Activated CD4-positive, alpha-beta T cell treated with anti-CD3 and anti-CD28 coated beads, Interleukin-2, Interleukin-4, amounts not matched to agents 100 ng/mL and 50 ng/mL, durations not matched to agents 16 hours and 8 hours (primary cell): ENCODE measurements at places on chromosomes 11 and 22.

GRCh38 chr22:42933485-42934091 lies 76.5 kb upstream of the ARFGAP3 start:
- DNase-seq: peak; percentile 31

GRCh38 chr11:33874910-33875490 lies 16.9 kb downstream of the LMO2 start:
- no peak for DNase-seq

DNA sequence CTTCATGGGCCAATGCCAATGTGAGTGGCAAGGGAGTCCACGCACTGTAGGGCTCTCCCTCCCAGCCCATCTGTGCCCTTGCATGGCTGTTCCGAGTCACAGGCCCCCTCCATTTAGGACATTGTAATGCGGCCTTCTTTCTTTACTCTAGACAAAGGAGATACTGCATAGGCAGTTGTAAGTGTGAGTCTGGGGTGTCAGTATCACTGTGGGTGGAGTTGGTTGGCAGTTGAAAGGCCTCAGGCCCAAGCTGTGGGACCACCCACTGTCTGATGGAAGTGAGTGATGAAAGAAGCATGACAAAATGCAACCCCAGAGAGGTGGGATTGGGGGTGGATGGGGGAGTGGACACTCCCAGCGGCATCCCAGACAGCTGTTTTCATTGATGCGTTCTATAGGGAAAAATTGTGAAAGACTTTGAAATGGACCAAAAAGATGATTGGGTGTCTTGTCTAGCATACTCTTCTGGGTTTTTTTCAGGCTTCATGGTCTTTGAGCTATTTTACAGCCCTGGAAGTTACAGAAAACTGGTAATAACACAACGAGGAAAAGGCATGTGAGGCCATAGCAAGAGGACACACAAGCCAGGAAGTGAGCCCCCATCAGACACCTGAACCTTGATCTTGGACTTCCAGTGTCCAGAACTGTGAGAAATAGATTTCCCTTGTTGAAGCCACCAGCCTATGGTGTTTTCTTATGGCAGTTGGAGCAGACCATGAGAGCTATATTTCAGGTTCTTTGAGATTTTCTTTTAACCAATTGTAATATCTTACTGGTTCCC lies 114.6 kb downstream of the NECTIN1 start:
- DNase-seq: no peak

DNA sequence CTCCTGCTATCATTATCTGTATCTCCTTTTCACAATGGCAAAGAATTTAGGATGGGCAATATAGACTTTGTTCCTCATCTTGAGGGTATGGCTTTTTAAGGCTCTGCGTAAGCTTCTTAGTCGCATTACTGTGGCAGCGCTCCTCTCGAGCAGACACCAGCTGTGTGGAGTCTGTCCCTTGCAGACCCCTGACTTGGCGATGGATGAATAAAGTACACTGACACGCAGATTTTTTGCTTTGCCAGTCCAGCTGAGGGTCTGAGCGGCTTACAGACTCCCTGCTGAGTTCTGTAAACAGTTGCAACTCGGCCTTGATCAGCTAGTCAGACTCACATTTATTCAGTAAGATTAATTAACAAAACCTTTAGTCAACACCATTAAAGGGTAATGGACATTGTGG lies 390.0 kb upstream of the CNTN5 start:
- DNase-seq: no peak

- DNase-seq: no peak
Measured at GRCh38 chr22:43878831-43879550, 12.8 kb downstream of the PNPLA5 start.

GRCh38 chr11:99592266-99592665 lies 571.5 kb downstream of the CNTN5 start:
- DNase-seq: no peak
